Activated CD4-positive, alpha-beta T cell treated with anti-CD3 and anti-CD28 coated beads, Interleukin-2, amount 50 U/mL, for 4 hours (primary cell): ENCODE measurements at places on chromosomes 3 and 15.

GRCh38 chr3:5005367-5005766 is 26.1 kb downstream of the BHLHE40 start:
- DNase-seq = no peak

- DNase-seq = no peak
These were observed 39.4 kb downstream of the VGLL4 start for GRCh38 chr3:11604139-11604892.

DNA sequence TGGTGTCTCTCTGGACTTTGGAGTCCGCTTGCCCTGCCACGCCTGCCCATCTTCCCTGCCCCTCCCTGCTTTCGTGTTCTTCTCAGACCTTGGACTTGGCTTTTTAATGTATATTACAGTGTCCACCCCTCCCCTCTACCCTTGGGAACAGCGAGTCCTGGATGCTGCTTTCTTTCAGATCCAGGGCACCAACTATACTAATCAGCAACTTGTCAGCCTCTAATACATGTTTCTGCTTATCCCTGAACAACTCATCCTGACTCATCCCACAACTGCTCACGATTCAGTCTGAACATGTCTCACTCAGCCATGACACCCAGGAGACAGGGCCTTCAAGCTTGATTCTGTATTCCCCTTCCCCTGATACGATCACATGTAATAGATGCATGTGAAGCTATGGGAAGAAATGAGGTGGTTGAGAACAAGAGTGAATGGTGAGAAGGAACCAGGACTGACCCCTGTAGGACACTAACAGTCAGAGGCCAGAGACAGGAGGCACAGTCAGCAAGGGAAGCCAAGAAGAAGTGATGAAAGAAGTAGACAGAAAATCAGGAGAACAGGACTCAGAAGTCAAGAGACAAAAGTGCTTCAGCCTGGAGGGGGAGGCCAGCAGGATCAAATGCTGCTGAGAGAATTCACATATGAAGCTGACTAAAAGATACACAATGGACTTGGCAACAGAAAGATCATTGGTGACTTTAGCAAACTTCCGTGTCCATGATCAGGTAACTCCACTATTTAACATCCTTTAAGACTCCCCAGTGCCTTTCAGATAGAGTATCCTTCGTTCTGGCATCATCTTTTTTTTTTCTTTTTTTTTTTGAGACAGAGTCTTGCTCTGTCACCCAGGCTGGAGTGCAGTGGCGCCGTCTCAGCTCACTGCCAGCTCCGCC is 35.4 kb downstream of the BCL2L10 start:
- no peak for DNase-seq

GRCh38 chr15:50051811-50052419 is 67.1 kb downstream of the ATP8B4 start:
- no peak for DNase-seq

- no peak for DNase-seq
These were observed 36.2 kb upstream of the LDHAL6B start for GRCh38 chr15:59170295-59171066.

DNA sequence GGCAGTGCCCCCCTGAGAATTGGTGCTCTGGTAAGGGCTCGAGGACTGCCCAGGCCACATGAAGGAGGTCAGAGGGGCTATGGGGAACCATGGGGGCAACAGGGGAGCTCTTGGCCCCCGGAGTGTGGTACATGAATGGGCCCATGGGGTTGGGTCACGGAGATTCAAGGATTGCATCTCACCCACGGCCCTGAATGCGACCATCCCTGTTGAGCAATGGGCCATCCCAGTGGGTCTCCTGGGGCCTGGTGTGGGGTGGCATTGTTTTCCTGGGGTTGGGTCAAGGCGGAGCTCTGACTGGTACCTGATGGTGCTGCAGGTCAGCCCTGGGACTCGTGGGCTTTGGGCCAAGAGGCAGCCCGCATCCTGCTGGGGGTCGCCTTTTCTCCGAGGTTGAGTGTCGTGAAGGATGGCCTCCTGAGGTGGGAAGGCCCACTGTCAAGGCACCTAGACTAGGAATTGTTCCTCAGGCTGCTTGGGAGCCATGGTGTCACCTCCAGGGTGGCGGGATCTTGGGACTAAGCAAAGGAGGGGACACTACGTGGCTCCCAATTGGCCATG is 198.3 kb downstream of the UBE3A start:
- no peak for DNase-seq

DNA sequence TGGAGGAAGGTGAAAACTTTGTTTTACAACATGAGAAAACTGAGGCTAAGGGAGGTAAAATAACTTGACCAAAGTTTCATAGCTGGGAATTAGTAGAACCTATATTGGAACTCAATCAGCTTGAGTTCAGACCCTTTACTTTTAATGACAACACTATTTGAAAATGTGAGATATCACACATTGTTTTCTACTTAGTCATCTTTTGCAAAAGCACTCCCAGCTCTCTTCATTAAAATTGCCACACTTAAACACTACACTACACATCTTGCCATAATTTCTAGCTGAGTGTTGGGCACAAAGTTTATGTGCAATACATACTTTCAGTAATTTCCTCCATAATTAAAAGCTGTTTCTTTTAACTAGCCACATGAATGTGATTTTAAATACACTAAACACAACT is 230.4 kb upstream of the DCBLD2 start:
- DNase-seq = no peak

- DNase-seq = no peak
These were observed 1.0 kb upstream of the RAB8B start for GRCh38 chr15:63188247-63188925.

- no peak for DNase-seq
These were observed 18.8 kb downstream of the ACKR4 start for GRCh38 chr3:132615881-132616280.

- DNase-seq = no peak
These were observed 21.0 kb upstream of the CA12 start for GRCh38 chr15:63402498-63403253.

- DNase-seq = no peak
These were observed 3.9 kb upstream of the HHLA2 start for GRCh38 chr3:108292450-108292849.

DNA sequence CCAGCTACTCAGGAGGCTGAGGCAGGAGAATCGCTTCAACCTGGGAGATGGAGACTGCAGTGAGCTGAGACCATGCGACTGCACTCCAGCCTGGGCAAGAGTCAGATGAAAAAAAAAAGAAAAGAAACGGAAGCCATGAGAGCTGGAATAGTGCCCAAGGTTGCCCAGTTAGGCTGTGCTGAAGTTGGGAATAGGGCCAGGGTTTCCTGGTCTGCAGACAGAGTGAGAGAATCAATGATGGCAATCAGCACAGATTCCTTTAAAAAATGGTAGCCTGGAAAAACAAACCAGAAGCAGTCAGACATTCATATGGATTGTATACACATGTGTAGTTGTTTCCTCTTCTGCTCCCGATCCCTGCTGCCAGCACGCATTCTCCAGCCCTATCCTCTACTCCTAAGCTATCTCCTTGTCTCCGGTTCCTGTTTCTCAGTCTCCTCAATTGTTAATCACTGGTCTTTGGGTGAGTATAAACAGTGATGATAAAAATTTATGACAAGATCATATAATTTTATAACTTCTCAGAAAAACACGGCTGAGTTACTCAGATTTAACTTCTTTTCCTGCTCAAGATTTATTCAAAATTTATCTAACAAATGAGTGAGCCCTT is 316.2 kb upstream of the UMPS start:
- DNase-seq = no peak

- DNase-seq = no peak
These were observed 162.9 kb upstream of the FAM3D start for GRCh38 chr3:58829321-58830000.

- no peak for DNase-seq
These were observed 1.9 kb downstream of the TF start for GRCh38 chr3:133747907-133748639.

DNA sequence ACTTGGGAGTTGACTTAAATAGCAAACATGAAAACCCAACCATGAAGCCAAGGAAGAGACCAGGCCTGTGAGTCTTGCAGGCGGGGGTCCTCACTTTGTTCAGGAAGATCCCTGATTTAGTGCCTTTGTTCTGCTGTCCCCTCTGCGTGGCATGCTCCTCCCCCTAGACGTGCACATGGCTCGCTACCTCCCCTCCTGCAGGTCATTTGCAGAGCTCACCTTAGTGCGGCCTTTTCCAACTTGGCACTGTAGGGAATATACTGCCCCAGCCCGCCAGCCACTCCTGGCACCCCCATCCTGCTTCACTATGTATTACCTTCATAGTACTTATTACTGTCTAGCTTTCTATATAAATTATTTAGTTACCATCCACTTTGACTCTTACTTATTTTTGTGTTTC is 18.3 kb downstream of the GXYLT2 start:
- DNase-seq = no peak

DNA sequence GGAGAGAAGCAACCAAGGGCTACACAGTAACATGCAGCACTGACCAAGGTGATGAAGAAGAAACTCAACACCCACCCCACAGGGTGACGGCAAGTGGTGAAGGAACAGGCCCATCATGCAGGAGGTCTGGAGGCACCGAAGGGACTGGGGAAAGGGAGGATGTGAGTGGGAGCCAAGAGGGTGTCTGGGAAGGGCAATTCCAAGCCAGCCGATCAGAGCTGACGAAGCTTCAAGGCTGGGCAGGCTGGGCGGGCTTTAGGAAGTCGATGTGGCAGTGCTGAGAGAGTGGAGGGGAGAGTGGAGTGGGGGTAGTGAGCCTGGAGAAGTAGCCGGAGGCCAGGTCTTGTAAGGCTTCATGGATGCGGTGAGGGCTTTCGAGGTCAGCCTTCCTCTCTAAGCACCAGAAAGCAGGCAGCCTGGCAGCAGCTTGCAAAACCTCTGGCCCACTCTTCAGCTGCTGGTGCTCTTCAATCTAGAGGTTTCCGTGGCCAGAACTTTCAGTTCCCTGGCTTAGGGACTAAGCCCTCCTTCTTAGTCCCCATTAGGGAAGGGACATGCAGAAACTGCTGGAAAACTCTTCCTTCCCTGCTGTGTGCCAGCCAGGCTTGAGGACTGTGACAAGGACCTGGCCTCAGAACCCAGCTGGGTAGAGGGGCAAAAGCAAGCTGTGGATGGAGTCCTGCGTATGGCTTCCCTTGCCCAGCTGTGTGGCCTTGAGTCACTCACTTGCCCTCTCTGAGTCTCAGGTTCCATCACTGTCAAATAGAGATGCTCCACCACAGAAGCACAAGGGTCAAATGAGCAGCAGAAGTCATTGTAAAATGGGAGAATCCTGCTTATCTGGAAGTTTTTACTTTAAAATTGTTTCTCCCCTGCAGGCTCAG is 72.1 kb downstream of the TLE3 start:
- no peak for DNase-seq

DNA sequence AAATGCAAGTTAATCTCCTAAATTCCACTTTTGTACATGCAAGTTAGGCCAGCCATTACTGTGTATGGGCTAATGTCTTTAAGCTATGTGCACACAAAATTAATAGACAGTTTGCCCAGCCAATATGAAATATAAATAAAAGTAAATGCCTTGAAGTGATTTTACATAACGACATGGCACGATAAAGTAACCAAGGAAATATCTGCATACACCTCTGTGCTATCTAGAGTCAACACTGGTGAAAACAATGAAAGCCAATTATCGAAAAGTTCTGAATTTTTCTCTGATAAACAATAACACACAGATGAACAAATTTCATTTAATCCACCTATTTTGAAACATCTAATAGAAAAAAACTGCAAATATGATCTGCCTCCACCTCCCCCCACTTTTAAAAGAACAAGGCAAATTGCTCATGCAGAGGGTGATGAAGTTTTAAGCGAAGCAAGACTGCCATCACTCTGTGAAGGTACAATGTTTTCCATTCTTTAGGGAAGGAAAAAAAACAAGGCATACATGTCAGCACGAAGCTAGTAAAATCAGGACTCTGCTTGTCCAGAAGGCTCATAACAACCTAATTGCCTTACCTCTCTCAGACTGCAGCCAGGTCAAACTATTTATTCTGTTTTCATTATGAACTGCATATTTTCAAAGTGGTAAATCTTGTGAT is 317.7 kb downstream of the MECOM start:
- DNase-seq = no peak

DNA sequence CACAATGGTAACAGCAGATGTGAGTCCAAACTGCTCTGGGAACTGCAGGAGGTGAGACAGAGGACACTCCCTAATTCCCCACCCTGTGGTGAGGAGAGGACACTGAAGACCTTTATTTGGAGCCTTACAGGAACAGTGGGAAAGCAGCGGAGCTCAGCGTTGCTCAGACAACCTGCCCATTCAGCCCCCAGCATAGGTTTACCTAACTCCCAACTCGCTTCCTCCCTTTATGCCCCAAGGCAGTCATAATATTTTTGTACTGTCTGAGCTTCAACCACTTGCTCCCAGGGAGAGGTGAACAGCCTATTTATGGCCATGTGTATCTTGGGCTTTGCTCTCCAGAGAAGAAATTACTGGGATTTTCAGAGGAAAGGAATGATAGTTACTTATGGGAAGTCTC is 34.1 kb downstream of the SHC4 start:
- DNase-seq = no peak

GRCh38 chr3:182632077-182632393 is 161.3 kb upstream of the ATP11B start:
- DNase-seq = no peak

DNA sequence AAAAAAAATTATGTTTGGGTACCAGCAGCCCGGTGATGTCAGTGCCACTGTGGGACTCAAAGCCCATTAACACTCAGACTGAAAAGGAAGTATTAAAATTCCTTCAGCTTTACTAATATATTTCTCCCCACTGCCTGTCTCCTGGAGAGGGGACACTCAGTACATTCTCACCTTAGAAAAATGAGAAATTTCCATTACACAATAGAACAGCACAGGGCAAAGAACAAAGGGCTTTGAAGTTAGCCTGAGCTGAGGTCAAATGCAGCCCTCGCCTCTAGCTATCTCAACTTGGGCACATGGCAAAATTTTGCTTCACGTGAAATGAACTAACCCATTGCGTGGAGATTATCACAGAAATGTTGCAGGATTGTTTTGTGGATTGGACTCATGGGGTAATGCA is 80.8 kb downstream of the RARB start:
- DNase-seq = no peak

DNA sequence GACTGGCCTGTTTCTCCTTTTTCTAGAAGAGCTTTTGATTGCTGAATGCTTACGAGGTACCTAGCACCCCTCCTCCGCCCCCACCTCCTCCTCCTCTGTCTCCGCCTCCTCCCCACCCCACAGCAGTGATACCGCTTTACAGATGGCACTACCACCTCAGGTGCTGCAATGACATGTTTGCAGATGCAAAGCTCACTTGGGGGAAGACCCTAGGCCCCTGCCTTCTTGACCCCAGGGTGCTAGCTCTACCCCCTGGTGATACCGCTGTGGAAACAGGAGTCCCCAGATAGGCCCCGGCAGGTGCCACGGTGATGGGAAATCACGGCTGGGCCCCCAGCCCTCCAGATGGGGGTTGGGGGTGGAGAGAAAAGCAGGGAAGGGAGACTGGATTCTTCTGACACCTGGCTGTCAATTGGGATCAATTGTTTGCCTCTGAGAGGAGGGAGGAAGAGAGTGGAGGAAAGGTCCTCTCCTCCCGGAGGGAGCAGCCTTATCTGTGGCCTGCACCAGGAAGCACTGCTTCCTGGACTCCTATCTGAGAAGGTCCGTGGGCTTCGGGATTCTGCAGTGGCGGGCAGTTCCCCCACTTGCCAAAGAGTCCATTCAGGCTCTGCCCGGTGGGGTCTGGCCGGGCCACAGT is 37.6 kb downstream of the DNASE1L3 start:
- DNase-seq = no peak

GRCh38 chr3:123636431-123636841 is 51.6 kb upstream of the HACD2 start:
- no peak for DNase-seq

- no peak for DNase-seq
These were observed 491 bp upstream of the SENP7 start for GRCh38 chr3:101513419-101513986.
